Placental pericyte (primary cell): ENCODE measurements at places on chromosomes 16 and 17. TPM values are rescaled to one million over a fixed set of nuclear protein-coding genes. Genes with fewer than 3 reads are reported as not detected.

Gene CD300LB
- not detected in 2 replicates for total RNA-seq

Gene GRIN2A
- 0.72 TPM in 1 of 2 replicates, not detected in the other for total RNA-seq

Gene SEPTIN12
- total RNA-seq = not detected in 2 replicates

Gene SLC2A4
- 0.22 TPM in 1 of 2 replicates, not detected in the other for total RNA-seq

Gene TNFRSF13B
- total RNA-seq = not detected in 2 replicates

Gene TPSG1
- total RNA-seq = not detected in 2 replicates

Gene FOXC2
- 4.3 TPM in 1 of 2 replicates, not detected in the other for total RNA-seq

Gene CCL3
- not detected in 2 replicates for total RNA-seq

Gene SLC22A31
- total RNA-seq = 0.57 and 2.2 TPM in 2 replicates

Gene UTS2R
- not detected in 2 replicates for total RNA-seq

Gene CCDC78
- total RNA-seq = 1.1 and 3.1 TPM in 2 replicates

Gene FNDC8
- not detected in 2 replicates for total RNA-seq

Gene CACNG3
- not detected in 2 replicates for total RNA-seq

Gene MSLN
- not detected in 2 replicates for total RNA-seq

Gene G6PC1
- not detected in 2 replicates for total RNA-seq

Gene SECTM1
- 15.2 and 36.3 TPM in 2 replicates for total RNA-seq

Gene CIAPIN1
- 50.3 and 77.5 TPM in 2 replicates for total RNA-seq

Gene TBC1D26
- total RNA-seq = not detected in 2 replicates

Gene PDIA2
- total RNA-seq = 0.57 and 2.8 TPM in 2 replicates

Gene GNGT2
- total RNA-seq = 0.14 and 0.66 TPM in 2 replicates

Gene NXN
- total RNA-seq = 51.8 and 65.2 TPM in 2 replicates

Gene CCL7
- 0.44 and 3.4 TPM in 2 replicates for total RNA-seq

Gene MT4
- total RNA-seq = not detected in 2 replicates

Gene CDH8
- total RNA-seq = 0.57 TPM in 1 of 2 replicates, not detected in the other

Gene TEDC2
- 1.3 and 28.8 TPM in 2 replicates for total RNA-seq

Gene RNF112
- total RNA-seq = 0.22 and 0.29 TPM in 2 replicates

Gene ABCC6
- total RNA-seq = 0.29 and 0.44 TPM in 2 replicates

Gene CLEC19A
- total RNA-seq = not detected in 2 replicates

Gene CDIP1
- total RNA-seq = 13.9 and 19.0 TPM in 2 replicates

Gene FAM20A
- total RNA-seq = 0.57 and 6.8 TPM in 2 replicates

Gene CACNG1
- total RNA-seq = not detected in 2 replicates

Gene DNAH2
- total RNA-seq = 0.88 TPM in 1 of 2 replicates, not detected in the other

Gene WDR59
- 18.6 and 28.0 TPM in 2 replicates for total RNA-seq

Gene SYT17
- total RNA-seq = 0.43 and 0.66 TPM in 2 replicates

Gene AGRP
- total RNA-seq = not detected in 2 replicates

Gene TSPOAP1
- under 0.01 TPM in 1 of 2 replicates, not detected in the other for total RNA-seq

Gene TP53TG3F
- 0.14 and 0.22 TPM in 2 replicates for total RNA-seq

Gene CHST6
- under 0.01 and 0.14 TPM in 2 replicates for total RNA-seq

Gene PLK1
- total RNA-seq = 2.0 and 70.7 TPM in 2 replicates

Gene MT3
- total RNA-seq = not detected in 2 replicates

Gene PIK3R5
- under 0.01 TPM in 1 of 2 replicates, not detected in the other for total RNA-seq
